ENCODE measurements at places on chromosomes 7 and 10. TPM values are rescaled to one million over a fixed set of nuclear protein-coding genes. Genes with fewer than 3 reads are reported as not detected.

Gene SEC61G
- 480 TPM for total RNA-seq

Gene SP8
- total RNA-seq: not detected

Gene CCDC3
- total RNA-seq: 1.4 TPM

Gene ITGA8
- 0.01 TPM for total RNA-seq

Gene NACAD
- 0.46 TPM for total RNA-seq

Gene ADAMTS14
- 0.11 TPM for total RNA-seq

Gene A1CF
- total RNA-seq: not detected

Data from A549 treated with dexamethasone at 1 μM for 4 hours (cell line).